ENCODE measurements at places on chromosomes 2 and 18.

DNA sequence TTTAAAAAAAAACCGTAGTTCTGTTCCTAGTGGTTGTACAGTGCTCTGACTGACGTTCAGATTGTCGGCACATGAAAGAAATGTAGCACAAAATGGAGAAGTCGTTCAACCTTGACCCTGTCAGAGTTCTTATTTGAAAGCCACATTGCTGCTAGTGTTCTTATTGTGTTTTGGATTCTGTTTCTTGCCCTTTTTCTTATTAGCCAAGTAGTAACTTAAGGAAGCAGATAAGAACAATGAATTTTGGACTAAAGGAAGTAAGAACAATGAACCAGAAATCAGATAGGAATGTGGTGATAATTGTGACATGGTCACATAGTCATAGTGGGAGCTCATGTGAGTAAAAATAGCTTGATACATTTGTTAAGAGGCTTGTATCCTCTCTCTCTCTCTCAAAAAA is 45.9 kb downstream of the RPIA start:
- no peak for DNase-seq

DNA sequence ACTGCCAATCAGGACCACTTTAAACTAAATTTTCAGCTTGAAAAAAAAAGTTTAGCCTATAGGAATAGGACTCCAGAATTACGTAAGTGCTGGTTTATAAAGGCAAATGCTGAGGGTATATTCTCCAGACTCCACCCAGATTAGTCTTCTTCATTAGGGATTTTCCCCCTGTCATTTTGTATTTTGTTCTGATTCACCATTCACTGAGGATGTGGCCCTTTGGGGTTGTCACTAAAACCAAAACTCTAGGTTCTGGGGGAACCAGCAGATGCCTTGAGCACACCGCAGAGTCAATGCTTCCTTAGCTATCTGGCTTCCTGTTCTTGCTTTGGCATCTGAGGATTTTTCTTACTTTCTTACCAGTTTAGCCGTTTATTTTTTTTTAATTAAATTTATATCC is 10.5 kb downstream of the SCYGR4 start:
- DNase-seq = no peak

- no peak for DNase-seq
Observed at GRCh38 chr18:32427084-32427900, 43.4 kb downstream of the GAREM1 start.

DNA sequence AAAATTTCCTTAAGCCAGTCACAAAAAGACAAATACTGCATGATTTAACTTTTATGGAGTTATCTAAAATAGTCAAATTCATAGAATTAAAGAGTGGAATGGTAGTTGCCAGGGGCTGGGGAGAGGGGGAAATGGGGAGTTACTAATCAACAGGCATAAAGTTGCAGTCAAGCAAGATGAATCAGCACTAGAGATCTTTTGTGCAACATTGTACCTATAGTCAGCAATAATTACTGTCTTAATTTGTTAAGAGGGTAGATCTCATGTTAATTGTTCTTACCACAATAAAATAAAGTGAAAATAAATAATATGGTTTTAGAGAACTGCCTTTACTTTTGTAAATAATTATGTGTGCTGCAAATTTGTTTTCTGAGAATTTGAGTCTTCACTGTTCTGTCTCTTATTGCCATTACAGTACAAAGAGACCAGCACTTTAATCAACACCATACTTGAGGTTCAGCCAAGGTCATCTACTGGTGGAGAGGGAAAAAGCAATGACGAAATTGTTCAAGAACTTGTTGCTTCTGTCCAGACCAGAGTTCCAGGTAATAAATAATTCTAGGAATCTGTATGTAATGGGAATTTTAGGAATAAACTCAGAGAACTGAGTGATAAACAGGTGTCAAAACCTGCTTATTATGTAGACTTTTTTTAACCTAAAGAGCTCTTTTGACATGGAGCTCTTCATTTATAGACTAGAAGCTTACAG is 75.5 kb downstream of the TRABD2A start:
- no peak for DNase-seq

GRCh38 chr2:104690255-104690984 is 163.5 kb upstream of the POU3F3 start:
- DNase-seq = no peak

DNA sequence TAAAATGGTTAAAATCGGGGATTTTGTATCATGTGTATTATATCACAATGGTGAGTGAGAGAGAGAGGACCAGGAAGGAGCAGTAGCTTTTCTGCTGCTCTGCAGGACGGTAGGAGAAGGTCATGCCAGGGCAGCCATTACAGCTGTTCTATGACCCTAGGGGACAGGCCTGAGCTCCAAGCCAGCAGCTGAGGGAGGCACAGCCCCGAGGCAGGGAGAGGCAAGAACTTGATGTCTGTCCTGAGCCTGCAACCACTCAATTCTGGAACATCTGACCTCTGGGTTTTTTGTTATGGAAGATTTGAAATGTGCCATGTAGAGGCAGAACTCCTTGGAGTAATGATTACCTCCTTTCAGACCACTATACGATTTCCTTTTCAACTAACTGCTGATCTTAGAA is 135.8 kb upstream of the SH3BP4 start:
- DNase-seq = no peak

DNA sequence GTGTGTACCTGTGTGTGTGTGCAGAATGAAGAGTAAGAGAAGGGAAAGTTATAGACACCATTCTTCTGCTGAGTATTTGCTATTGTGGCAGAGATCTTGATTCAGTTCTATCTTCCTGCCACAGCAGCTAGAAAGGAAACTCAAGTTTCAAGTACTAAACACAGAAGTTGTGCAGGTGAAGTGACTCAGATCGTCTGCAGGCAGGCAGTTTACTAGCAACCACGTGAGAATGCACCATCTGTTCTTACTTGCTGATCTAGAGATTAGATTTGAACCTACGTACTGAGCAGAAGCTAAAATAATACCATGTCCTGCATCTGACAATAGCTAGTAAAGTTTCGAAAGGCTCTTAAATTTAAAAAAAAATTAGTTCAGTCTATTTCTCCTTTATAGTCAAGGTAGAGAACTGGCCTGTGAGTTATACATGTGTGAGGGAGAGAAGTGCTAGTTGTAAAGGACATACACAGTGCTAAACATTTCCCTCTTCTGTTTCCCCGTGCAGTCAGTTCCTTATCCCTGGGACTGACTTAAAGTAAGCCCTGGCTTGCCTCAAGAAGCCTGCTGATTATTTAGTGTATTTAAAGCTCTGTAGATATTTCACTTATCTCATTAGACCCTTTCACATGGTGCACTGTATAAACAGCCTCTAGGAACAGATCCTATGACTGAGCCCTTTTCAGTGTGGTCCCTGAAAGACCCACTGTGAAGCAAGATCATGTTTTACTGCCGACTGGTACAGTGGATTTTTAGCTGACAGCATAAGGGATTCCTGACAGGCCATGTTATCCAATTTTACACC is 45.0 kb downstream of the SLC38A11 start:
- no peak for DNase-seq

DNA sequence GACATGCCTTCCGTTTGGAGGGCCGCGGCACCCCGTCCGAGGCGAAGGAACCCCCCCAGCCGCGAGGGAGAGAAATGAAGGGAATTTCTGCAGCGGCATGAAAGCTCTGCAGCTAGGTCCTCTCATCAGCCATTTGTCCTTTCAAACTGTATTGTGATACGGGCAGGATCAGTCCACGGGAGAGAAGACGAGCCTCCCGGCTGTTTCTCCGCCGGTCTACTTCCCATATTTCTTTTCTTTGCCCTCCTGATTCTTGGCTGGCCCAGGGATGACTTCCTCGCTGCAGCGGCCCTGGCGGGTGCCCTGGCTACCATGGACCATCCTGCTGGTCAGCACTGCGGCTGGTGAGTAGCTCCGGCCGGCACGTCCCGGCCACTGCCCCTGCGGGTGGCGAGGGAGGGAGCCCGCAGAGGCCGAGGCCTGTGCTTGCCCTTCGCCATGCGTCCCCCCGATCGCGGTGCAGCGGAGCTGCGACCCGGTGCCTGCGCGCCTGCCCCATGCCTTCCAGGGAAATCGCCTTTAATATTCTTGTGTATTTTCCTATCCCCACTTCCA is 1.2 kb downstream of the BMPR2 start:
- no peak for DNase-seq

DNA sequence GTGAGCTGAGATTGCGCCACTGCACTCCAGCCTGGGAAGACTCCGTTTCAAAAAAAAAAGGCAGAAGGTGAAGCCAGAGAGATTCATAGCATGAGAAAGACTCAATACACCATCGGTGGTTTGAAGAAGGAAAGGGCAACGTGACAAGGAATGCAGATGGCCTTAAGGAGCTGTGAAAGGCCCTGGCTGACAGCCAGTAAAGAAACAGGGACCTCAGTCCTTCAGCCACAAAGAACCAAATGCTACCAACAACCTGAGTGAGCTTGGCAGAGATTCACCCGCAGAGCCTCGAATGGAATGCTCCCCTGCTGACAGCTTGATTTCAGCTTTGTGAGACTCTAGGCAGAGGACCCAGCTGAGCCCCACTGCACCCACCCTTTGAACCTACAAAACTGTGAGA is 154.9 kb upstream of the NDUFV2 start:
- DNase-seq = no peak

DNA sequence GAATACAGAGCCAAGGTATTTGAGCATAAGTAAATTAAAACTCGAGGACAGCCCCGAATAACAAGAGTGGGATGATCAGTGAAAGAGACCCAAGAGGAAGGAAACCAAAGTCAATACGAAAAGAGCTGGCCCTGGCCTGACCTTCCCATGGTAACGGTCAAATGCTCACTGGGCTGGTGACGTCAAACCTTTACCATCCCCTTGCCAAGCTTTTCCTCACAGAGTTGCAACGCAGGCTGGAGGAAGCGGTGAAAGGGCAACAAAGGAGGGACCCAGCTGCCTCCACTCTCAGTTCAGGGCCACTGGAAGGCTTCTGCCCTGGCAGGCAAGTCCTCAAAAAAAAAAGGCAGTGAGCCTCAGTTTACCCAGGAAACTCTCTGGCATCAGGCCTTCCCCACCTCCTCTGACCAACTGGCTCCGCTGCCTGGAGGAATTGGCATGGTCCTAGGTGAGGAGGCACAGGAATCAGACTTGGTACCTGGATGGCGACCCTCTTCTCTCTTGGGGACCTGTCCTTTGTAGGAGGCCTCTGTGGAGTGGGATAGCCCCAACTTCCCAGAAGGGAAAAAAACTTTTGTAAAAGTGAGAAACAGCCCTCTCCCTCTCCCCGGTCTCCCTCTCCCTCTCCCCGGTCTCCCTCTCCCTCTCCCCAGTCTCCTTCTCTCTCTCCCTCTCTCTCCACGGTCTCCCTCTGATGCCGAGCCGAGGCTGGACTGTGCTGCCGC is 212.4 kb downstream of the ANAPC1 start:
- no peak for DNase-seq

- no peak for DNase-seq
Observed at GRCh38 chr2:60445684-60446179, 107.7 kb downstream of the BCL11A start.

DNA sequence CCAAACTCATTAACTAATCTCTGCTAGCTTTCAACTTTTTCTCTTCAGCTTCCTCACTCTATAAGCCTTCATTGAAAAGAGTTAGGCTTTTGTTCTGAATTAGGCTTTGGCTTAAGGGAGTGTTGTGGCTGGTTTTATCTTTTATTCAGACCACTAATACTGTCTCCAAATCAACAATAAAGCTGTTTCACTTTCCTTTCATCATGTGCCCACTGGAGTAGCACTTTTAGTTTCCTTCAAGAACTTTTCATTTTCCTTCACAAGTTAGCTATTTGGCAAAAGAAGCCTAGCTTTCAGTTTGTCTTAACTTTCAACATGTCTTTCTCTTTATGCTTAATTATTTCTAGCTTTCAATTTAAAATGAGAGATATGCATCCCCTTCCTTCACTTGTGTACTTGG is 271.7 kb upstream of the FSIP2 start:
- no peak for DNase-seq

DNA sequence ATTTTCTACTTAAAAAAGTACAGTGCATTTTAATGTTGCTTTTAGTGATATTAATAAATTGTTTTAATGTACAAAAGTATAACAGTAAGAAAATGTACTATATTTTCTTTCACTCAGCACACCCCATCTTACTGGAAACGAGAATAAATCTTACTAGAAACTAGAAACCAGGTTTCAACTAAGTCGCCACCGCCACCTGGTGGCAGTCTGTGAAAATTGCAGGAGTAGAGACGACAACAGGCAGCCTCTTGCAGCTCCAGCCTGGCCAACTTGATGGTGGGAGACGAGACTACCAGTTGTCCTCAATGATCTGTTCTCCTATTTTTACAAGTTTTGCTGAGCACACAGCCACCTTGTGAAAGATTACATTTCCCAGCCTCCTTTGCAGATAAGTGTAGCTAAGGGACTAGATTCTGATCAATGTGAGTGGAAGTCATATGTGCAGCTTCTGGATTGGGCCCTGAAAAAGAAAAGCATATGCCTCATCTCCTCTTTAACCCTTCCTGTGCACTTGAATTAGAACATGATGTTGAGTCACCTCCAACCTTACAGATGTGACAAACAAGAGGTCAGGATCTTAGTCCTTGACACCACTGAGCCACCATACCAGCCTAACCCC is 8.7 kb downstream of the OTOF start:
- DNase-seq = no peak

DNA sequence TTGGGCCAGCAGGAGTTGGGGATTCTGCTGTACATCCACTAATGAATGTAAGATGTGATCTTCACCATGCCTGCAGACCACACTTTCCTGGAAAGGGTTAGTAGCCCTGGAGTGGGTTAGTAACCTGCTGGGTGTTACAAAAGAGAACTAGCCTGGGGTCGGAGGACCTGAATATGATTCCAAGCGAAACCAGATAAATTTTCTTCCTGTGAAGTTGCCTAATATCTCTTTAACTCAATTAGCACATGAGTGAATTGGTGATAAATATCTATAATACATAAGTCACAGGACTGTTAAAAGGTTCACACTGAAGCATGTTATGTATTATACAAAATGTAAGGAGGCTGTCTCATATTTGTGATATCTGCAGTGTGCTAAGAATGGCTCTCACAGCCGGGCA is 291.0 kb downstream of the CNTNAP5 start:
- no peak for DNase-seq

DNA sequence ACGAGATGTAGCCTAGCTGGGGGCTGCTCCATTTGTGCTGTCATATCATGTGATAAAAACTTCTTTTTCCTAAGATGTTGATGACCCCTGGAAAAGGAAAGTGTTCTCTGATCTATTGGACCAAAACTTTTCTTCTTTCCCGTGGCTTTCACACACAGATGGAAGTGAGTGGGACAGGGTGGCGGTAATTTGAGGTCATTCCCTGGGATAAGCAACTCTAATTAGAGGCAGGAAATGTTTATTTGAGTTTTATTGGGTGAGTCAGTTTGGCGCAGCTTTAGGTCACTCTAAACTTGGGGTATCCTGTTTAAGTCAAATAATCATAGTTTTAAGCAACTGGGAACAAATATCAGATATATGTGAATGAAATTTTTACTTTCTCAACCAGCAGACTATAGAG is 221.0 kb upstream of the EPAS1 start:
- DNase-seq = no peak

DNA sequence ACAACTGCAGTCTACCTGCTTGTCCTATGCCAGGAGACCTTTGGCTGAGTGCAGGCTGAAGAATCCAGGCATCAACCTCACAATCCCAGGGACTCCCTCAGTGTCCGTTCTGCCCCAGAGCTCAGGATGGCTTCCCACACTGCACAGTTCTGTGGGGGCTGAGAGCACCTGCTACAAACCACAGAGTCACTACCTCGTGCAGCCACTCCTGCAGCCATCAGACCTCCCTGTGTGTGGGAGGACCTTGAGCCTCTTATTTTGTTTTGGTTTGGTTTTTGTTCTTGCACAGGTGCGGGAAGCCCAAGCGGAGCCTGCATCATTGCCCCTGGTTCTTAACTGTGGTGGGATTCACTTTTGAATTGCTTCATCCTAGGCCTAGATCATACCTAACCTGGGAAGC is 31.0 kb downstream of the NAT8 start:
- no peak for DNase-seq

All from NCI-H1436 (cell line).